ENCODE measurements at places on chromosomes 7 and 10.

DNA sequence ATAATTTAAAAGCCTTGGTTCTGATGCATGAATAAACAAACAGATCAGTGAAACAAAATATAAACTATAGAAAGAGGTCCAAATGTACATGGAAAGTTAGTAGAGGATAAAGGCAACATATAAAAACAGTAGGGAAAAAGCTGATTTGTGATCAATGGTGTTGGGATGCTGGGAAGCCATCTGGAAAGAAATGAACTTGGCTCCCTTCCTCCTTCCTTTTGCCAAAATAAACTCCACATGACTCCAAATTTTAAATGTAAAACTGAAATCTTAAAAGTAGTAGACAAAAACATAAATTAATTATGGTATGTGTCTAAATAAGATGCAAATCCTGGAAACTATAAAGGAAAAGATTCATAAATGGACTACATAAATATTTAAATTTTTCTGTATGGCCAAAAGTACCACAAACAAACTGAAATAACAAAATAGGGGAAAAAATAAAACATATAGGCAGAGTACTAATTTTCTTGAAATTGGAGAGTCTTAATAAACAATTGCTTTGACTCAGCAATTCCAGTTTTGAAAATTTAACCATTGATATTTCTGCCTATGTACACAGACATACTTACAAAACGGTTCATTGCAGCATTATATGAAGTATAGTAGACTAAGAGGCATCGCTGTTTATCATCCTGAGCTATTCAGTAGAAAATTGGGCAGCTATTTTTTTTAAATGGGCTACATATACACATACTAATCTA lies 77.0 kb upstream of the TRIM24 start:
- DNase-seq, result no peak

- DNase-seq, result peak; percentile 42
Observed at GRCh38 chr10:98312822-98313221, 44.8 kb upstream of the LOXL4 start.

DNA sequence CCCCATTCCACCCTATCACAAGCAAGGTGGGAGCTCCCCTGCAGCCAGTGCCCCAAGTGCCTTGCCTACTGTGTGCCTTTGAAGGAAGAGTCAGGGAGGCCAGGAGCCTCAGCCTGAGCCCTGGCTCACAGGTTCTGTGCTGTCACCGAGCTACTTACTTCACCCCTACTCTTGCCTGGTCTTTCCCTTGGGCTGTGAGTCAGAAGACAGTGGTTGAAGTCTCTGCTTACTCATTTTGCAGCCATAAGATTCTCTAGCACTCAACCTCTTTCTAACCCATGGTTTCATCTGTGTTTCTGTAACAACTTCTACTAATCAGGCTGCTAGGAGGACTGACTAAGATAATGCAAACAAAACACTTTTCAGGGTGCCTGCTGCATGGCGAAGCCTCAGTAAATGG lies 114.5 kb downstream of the PLCE1 start:
- peak; percentile 71 for DNase-seq

GRCh38 chr10:103699611-103700435 lies 155.6 kb downstream of the SH3PXD2A start:
- no peak for DNase-seq

GRCh38 chr7:55502124-55502857 lies 70.0 kb downstream of the VOPP1 start:
- DNase-seq, result no peak

DNA sequence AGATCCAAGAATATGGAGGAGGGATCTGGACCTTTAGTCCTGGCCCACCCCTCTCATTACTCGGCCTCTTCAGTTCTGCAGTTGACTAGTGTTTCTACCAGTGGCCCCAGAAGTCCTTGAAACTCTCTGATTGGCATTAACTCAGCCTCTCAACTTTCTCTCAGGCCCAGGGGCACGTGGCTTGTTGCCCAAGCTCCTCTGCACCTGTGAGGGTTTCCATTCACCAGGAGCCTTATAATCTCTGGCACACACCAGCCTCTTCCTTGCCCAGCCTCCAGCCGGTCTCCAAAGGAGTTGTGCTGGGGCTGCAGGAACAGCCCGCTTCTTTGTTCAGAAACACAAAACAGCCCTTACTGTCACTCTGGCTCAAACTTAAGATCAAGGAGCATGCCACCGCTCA lies 47.6 kb upstream of the ZPBP start:
- no peak for DNase-seq

GRCh38 chr7:108372618-108373017 lies 83.6 kb downstream of the NRCAM start:
- peak; percentile 42 for DNase-seq

- no peak for DNase-seq
Observed at GRCh38 chr10:123187781-123188180, 33.6 kb downstream of the BUB3 start.

DNA sequence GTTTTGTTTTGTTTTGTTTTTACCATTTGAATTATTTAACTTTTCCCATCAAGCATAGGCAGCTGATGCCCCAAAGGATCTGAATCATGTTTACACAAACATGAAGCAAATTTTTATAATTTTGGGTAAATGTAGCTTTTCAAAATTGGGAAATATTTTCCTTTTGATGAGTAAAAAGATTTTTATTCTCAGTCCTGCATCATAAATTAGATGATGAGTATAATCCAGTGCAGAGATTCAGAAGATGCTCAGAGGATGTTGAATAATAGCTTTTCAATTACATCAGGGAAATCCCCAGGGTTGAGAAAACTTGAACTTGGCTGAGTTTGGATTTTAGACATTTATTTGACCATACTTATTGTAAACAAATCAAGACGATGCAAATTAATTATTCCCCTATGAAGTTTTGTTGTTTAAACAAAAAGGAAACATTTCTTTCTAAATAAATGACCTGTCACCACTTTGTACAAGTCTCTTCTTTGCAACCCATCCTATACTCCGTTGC lies 121.7 kb downstream of the FAM204A start:
- no peak for DNase-seq

DNA sequence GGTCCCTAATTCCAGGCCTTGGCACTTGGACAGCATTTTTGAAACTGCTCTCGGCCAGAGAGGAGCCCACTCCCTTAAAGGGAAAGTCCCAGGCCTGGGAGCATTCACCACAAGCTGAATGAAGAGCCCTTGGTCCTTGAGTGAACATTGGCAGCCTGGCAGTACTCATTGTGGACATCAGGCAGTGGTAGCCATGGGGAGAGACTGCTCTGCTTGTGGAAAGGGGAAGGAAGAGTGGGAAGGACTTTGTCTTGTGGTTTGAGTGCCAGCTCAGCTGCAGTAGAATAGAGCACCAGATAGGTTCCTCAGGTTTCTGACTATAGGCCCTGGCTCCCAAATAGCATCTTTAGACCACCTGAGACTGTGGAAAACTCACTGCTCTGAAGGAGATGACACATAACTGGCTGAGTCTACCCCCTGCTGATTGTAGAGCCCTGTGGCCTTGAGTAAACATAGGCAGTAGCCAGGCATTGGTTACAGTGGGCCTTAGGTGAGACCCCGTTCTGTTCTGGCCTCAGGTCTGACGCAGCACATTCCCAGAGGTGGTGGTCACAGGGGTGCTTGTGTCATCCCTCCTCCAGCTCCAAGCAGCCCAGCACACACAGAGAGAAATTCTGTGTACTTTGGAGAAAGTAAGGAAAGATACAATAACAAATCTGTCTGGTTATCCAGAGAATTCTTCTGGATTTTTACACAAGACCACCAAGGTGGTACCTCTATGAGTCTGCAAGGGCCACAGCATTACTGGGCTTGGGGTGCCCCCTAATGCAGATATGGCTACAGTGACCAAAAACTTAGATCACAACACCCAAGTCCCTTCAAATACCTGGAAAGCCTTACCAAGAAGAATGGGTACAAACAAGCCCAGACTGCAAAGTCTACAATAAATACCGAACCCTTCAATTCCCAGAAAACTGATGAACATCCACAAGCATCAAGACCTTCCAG lies 153.8 kb downstream of the GNAI1 start:
- DNase-seq, result peak; percentile 94

- DNase-seq, result no peak
Observed at GRCh38 chr10:107557916-107558315, 393.4 kb upstream of the SORCS1 start.

DNA sequence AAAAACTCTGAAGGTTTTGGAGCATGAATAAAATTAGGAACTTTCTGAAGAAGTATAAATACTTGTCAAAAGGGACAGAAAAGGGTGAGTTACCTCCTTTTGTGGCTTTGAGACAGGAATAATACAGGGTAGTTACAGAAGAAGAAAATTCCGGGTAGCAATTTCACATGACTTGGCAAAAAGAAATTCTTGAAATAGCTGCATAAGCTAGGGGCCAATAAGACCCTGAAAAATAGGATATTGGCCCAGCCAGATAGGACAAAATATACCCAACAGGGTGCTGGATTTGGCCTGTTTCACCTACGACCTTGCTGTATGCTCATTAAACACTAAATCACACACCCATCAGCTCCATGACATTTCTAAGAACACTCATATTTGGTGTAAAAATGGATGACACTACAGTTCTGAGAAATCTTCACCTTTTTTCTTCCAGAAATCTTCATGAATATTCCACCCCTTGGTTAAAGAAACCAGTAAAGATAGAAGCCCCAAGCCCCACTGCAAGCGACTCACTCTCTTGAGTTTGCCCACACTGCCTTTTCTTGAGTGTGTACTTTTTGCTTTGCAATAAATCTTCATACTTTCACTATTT lies 362.7 kb downstream of the SEMA3D start:
- DNase-seq, result no peak

All from fibroblast of lung (primary cell).